ENCODE measurements at places on chromosomes 2 and 18.
A peak's percentile ranks its signal among the peaks of the same experiment; 100 is the strongest.

- DNase-seq = no peak
These were observed 3.1 kb upstream of the ABCB11 start for GRCh38 chr2:169034256-169034655.

DNA sequence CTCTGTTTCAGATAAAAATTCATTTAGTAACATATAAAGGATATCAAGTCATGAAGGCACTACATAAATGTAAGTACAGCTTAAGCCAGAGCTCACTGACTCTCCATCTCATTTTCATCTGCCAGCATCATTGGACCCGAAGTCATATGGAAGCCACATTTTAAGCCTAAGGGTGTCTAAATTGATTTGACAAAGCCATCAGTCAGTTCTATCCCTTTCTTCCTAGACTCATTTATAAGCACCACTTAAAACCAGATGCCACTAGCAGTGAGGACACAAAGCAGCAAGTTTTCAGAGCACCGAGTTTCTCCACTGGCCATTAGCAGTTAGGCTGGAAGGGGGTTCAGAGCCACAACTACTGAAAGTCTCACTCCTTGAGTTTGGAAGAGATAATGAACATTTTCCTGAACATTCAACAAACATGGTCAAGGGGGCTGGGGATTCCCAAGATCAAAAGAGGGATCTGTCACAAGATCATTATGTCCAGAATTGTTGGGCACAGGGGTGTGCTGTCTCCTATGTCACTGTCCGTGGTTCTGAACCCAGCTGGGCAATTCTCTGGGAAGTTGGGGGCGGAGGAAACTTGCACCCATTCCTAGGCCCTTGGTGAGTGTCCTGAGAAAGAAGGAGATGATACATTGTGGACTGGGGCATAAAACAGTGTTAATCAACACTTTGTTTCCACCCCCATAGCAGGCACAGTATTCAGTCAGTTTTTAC lies 158.5 kb upstream of the LMAN1 start:
- no peak for DNase-seq

DNA sequence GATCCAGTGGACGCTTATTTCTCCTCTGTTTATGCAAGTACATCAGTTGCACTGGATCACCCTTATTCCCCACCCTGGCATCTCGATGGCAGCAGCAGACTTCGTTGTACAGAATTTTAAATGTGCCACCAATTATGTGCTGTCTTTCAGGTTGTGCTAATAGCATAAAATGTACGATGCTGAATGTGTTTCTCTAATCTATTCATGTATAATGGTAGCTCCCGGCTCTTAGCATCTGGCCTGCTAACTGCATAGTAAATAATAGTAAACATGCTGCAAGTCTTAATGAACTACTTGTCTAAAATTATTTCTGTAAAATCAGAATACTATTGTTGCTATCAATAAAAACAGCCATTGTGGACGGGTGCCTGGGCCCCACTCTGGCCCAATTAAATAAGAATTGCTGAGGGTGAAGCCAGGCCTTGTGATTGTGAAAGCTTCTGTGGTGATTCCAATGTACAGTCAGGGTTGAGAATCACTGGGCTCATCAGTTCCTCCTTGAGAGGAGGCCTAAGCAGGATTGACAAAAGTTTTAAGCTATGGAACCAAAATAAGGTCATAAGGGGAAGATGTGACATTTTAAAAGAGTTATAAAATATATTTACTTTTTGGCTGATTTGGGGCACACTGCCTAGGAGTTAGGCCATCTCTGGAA lies 14.4 kb upstream of the MYO3B start:
- DNase-seq = no peak

GRCh38 chr2:42185220-42185921 lies 16.2 kb downstream of the EML4 start:
- no peak for DNase-seq

- DNase-seq = no peak
These were observed 254.7 kb upstream of the FIGN start for GRCh38 chr2:163990541-163990940.

GRCh38 chr18:48356909-48357631 lies 52.1 kb downstream of the ZBTB7C start:
- no peak for DNase-seq

GRCh38 chr2:198135481-198135934 lies 331.1 kb downstream of the PLCL1 start:
- DNase-seq = no peak

DNA sequence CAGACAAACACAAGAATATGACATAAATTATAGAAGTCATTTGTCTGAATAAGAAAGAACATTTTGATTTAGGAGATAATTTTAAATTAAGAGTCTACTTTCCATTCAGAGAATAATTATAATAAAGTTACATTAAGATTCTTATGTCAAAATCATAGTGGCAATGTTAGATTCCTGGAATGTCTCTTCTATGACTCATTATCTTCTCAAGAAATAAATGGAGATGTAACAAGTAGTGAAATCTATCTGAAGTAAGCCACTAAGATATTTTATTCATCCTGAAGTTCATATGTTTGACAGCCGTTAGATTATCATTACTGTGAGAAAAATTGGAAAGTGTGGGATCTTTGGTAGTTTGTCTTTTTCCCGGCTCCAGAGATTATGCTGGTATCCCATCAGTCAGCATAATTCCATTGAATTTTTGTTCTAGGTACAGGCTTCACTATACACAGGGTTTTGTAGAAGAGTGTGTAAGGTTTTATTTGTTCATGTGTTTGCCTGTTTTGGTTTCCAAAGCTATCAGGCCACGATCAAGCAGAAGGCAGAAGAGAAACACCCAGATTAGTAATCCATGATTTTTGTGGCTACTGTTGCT lies 1246.6 kb upstream of the LRRTM1 start:
- DNase-seq = no peak

DNA sequence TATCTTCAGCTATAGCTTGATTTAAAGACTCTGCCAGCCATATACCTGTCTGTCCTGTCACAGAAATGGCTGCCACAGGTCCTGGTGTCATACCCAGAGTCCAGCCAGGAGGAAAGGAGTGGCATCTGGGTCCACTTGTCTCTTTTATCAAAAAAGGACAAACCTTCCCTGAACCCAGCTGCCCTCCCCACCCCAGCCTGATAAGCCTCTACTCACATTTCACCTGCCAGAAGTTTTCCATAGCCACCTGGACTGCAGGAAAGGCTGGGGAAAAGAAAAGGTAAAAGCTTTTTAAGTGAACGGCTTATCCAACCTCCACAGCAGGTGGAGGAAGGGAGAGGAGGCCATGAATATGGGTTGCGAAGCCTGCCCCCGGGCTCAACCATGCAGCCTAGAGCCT lies 32.8 kb downstream of the TMEM163 start:
- no peak for DNase-seq

- DNase-seq = no peak
These were observed 15.4 kb downstream of the NAB1 start for GRCh38 chr2:190664240-190664639.

GRCh38 chr2:35410431-35411061 lies 945.0 kb upstream of the CRIM1 start:
- peak; percentile 25 for DNase-seq

DNA sequence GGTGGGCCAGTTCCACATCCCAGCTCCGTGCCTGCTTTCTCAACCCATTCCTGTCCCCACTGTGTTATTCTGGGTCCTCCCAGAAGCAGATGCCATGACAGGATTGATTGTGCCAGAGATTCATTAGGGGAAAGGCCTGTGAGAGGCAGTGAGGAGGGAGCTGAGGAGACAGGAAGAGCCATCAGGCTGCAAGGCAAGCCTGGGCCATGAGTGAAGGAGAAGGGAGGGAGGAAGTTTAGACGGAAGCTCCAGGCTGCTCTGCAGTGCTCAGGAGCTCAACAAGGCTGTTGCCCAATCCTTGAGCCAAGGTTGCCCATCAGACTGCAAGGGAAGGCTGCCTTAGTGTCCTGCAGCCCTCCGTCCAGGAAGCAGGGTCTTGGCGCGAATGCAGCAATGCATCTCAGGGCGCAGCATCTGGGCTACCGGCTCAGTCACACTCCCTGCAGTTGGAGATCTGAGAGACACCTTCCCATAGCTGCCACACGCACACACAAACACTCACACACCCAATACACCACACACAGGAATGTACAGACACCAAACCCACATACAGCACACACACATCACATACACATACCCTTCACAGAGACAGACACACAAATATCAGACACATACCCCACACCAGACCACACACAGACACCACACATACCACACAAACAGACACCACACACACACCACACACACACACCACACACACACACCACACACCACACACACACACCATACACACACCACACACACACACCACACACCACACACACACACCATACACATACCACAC lies 139.5 kb upstream of the NDUFV2 start:
- DNase-seq = no peak

GRCh38 chr2:203740871-203741281 lies 34.4 kb downstream of the CD28 start:
- no peak for DNase-seq

Data from hematopoietic multipotent progenitor cell treated with erythropoietin and hydrocortisone succinate and interleukin-3 and kit ligand, for 15 days (in vitro differentiated cells).